Progenitor cell of endocrine pancreas (in vitro differentiated cells): ENCODE measurements at places on chromosomes 3 and 15.
A peak's percentile ranks its signal among the peaks of the same experiment; 100 is the strongest.

- no peak for DNase-seq
These were observed 844.0 kb downstream of the DIPK2A start for GRCh38 chr3:144815655-144816054.

DNA sequence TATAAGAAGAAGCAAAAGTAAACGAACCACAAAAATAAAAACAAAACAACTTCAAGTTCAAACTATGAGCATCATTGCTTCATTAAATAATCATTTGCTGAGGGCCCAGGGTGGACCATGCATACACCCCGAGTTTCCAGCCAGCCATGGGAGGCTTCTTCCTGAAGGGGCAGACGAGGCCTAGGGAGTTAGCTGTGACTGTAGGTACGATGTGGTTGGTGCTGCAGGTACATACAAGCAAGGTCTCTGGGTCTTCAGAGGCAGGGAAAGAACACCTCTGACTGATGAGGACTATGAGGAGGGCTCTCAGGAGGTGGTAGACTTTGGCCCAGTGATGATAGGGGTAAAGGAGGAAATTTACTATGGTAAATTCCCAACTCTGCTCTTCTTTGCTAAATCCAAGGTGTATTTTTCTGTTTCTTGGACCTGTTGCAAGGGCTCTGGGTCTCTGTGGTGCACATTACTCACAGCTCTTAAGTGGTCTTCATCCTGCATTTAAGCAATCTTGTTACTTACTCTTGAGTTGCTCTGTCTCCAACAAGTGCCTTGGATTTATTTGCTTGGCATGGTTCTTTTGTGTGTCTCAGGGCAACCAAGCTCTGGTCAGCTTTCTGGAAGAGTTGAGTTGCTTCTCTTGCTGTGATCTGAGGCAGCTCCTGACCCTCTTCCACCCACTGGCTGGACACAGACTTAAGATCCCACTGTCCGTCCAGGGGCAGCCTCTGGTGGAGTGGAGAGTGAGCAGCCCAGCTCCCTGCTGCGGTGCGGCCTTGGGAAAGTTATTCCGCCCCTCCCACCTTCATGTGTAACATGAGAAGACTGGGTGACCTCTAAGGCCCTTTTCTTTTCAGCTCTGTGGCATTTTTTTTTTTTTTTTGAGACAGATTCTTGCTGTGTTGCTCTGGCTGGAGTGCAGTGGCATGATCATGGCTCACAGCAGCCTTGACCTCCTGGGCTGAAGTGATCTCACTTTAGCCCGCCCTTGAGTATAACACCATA lies 56.1 kb upstream of the KIF23 start:
- DNase-seq, result no peak

- DNase-seq, result no peak
These were observed 89.7 kb downstream of the CRTC3 start for GRCh38 chr15:90619468-90619867.

GRCh38 chr3:183279371-183279770 lies 26.3 kb downstream of the B3GNT5 start:
- DNase-seq, result no peak

DNA sequence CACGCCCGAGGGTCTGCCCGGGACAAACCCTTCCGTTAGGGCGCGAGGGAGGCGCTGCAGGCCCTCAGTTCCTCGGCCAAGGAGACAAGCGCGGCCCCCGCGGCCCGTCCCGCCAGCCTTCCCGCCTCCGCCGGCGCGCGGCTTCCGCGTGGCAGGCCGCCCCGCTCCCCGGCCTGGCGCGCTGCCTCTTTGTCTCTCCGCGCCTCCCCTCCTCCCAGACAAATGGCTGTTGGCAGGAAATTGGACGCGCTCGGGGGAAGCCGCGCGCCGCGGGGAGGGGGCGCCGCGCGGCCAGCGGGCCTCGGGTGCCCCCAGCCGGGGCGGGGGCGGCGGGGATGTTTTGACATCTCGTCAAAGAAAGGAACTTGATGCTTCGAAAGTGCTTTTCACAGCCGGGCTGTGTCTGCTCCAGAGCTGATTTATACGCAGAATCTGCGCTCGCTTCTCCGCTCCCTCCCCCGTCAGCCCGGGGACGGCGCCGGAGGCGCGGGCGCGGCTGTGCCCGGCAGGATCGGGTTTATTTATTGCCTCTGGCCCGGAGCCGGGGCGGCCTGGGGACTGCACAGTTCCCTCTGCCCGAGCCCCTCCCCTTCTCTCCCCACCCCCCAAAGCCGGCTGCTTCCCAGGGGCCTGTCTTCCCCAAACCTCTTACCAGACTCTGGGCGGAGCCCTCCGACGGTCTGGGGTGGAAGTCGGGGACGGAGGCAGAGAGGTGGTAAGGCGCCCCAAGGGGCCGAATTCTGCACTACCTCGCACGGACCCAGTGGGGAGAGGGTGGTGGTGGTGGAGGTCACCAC lies 20.7 kb downstream of the SHF start:
- DNase-seq, result peak; percentile 74

DNA sequence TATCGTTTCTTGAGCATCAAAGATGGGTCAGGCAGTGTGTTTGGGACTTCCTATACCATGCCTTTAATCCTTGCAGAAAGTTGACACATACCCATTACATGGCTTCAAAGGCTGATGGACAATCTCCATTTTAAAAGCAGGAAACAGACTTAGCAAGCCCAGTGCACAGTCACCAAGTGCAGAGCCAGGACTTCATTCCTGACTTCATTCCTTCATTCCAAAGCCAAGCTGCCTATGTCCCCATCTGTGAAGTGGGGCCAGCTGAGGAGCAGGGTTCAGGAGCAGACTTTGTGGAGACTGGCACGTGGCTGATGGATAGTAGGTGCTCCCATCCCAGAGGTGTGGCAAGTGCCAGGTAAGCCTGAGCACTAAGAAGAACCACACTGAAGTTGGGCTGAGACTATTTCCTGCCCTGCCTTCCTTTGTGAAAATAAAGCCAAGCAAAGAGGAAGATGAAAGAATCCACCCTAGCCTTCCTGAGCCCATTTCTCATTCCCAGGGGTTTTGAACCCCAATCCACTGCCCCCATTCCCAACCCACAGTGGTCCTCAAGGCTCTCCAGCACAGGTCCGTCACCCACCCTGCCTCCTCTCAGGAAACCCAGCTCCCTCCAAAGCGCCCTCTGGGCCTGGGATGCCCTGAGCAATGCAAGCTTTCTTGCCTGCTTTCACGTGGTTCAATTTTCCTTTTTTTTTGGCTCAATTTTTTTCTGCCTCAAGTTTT lies 1.8 kb downstream of the CX3CR1 start:
- DNase-seq, result no peak

DNA sequence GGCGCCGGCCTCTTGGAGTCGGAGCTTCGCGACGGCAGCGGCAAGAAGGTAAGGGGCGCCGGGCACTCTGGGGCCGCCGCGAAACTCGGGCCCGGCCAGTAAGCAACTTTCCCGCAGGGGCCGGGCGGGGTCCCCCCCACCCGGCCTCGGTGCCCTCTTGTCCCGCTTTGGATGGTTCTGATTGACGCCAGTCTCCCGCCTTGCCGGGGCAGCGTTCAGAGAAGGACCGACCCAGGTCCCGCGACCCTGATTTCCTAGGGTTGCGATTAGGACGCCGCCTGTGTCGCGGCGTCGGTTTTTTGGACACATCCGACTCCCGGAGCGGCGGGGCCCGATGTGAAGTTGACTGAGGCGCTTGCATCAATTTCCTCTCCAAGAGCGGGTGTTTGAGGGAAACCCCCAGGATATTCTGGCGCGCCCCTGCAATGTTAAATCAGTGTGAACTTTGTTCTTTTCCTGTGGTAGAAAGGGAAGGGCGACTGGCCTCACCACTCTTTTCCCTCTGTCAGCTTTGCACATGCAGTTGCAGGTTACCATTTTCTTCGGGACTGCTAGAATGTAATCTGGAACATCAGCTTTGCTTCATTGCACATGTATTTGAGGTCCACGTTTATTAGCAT lies 755 bp downstream of the PDE8A start:
- no peak for DNase-seq

- peak; percentile 51 for DNase-seq
These were observed at the start of gene APBA2 for GRCh38 chr15:28885630-28886430. Gene APBA2 (plus strand): TSS chr15:28885974. CDS start chr15:29053885, 167,911 bp downstream.

DNA sequence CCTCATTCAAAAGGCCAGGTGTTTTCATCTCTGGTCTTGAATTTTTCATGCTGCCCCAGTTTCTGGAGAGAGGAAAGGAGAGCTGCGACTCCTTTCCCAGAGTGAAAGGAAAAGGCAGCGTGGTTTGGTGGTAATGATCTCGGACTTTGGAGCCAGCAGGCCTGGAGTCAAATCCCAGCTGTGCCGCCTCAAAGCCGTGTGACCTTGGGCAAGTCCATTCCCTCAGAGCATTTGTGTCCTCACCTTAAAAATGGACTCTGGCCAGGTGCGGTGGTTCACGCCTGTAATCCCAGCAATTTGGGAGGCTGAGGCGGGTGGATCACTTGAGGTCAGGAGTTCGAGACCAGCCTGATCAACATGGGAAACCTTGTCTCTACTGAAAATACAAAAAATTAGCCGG lies 4.7 kb upstream of the CCDC33 start:
- no peak for DNase-seq

GRCh38 chr3:4888913-4889846 lies 90.1 kb upstream of the BHLHE40 start:
- DNase-seq, result no peak

DNA sequence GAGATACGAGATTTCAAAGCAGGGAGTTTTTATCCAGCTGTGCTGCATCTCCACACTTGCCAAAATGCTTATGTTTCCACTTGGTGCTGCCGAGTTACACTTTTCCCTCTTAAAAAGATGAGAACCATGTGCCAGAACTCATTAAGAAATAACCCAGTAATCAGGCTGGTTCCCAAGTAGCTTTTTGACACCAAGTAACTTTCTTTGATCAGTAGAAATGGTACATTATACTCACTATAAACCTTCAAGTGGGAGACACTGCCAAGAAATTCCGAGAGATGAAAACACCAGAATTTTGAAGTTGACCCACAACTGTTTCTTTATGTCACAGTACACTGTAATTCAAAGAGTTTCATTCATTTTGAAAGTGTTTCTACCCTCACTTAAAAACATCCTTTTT lies 164.6 kb upstream of the CCDC54 start:
- DNase-seq, result no peak
